ENCODE measurements at places on chromosomes 7 and 10.

DNA sequence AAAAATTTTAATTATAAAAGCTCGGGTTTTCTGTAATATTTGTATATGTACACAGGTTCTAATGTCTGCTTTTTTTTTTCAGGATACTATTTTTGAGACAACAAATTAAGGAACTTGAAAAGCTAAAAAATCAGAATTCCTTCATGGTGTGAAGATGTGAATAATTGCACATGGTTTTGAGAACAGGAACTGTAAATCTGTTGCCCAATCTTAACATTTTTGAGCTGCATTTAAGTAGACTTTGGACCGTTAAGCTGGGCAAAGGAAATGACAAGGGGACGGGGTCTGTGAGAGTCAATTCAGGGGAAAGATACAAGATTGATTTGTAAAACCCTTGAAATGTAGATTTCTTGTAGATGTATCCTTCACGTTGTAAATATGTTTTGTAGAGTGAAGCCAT is 57.9 kb upstream of the BAMBI start:
- DNase-seq, result no peak

DNA sequence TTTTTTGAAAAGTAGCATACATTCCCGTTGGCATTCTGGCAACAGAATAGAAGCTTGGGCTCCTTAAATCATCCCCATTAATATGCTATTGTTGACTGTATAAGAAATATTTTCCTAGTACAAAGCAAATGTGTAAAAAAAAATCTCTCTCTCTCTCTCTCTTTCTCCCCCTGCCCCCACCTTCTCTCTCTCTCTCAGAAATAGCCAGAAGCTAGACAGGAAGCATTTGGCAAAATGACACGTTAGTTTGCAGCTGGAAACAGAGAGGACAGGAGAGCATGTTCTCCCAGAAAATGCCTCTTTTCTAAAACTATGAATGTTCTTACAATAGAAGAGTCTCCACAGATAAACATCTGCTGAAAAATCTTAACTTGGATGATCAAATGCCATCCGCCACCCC is 59.6 kb upstream of the AKR1E2 start:
- no peak for DNase-seq

GRCh38 chr7:74052628-74053027 is 24.7 kb downstream of the ELN start:
- DNase-seq, result no peak

DNA sequence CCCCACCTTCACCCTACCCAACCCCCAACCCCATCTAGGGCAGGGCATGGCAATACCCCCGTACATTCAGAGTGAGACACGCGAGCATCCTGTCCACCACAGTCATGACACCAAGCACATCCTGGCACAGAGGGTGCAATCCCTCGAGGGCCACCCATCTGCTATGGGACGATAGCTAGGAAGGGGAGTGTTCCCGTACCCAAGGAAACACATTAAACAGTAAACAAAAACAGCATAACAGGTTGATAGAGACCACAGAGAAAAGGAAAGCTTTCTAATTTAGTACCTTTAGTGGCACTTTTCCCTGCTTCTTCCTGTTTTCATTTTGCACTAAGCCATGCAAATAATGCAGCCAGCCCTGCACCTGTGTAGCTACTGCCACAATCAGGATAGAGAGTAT is 2.3 kb upstream of the SMKR1 start:
- DNase-seq, result no peak

DNA sequence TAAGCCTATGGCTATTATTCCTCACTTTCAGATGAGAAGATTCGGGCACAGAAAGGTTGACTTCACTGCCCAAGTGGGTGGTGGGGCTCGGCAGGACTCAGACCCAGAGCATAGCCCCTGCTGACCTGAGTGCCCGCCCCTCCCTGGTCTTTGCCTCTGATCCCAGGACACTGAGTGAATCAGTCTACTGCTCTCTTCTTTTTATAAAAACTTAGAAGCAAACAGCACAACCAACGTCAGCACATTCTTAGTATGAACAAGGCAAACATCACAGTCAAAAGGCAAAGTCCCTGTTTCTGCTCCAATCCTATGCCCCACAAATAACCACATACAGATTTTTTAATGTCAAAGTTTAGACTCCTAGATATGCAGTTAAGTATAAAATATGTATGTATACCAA is 237.8 kb downstream of the ZMYND11 start:
- DNase-seq, result no peak

GRCh38 chr7:42231043-42231787 is 5.8 kb downstream of the GLI3 start:
- no peak for DNase-seq

DNA sequence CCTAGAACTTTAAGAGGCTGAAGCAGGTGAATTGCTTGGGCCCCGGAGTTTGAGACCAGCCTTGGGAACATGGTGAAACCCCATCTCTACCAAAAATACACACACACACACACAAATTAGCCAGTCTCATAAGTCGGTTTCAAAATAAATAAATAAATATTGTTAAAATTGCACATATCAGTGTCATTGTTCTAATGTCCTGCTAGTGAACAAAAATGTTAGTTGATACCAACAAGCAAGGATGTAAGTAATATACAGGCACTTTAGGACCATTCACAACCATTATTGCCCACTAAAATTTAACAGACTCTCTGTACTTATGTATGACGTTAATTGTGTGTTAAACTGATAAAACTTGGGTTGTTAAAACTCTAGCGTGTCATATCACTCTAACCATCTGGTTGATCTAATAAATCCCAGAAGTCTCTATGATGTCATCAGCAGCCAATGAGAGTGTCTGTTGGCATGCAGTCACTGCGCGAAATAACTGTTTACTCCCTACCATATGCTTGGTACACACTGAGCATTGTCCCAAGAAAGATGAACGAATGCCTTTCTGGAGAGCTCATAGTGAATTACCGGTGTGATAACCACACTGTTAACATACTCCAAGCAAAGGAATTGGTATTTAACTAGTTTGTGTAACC is 30.4 kb upstream of the OTUD1 start:
- no peak for DNase-seq

- no peak for DNase-seq
Observed at GRCh38 chr10:30870896-30871295, 160.8 kb downstream of the ZNF438 start.

DNA sequence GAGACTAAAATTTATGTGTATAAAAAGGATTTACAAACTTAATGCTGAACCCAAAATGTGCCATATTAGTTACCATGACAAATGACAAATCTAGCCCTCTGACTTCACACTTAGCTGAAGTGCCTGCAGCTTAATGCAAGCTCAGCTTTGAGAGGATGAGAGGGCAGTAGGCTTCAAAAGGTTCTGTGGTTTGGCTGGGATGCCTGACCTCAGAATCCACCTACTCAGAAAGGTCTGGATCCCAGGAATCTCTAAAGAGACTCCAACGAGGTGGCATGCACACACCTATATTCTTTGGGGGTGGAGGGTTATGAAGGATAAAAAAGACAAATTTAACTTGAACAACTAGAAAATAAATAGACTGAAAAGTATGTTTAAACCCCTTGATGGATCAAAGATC is 213.4 kb downstream of the TAX1BP1 start:
- DNase-seq, result no peak

All from GM13976 (cell line).